Cardiac septum (tissue), 1 donor: ENCODE measurements at places on chromosomes 3 and 15.

GRCh38 chr3:88057630-88058305 is 1.0 kb downstream of the CGGBP1 start:
- DNase-seq = no peak

GRCh38 chr3:158491968-158492367 is 79.0 kb upstream of the MLF1 start:
- DNase-seq = no peak

- no peak for DNase-seq
Observed at GRCh38 chr3:157858821-157859220, 247.4 kb downstream of the SHOX2 start.

- no peak for DNase-seq
Observed at GRCh38 chr3:17032407-17033034, 147.8 kb downstream of the PLCL2 start.

- DNase-seq = no peak
Observed at GRCh38 chr15:92949604-92950249, 49.6 kb downstream of the CHD2 start.

DNA sequence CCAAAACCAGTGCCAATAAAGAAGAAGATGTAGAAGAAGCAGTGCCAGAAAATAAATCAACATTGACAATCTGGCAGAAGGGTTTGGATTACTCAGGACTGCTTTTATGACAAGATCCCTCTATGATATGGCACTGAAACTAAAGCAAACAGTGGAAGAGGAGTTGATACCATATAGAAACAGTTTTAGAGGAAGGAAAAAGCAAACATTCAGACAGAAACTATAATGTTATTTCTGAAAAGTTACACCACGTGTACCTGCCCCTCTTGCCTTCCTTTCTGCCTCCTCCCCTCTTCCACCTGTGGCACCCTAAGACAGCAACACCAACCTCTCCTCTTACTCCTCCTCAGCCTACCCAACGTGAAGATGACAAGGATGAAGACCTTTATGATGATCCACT is 63.0 kb downstream of the SFMBT1 start:
- DNase-seq = no peak

DNA sequence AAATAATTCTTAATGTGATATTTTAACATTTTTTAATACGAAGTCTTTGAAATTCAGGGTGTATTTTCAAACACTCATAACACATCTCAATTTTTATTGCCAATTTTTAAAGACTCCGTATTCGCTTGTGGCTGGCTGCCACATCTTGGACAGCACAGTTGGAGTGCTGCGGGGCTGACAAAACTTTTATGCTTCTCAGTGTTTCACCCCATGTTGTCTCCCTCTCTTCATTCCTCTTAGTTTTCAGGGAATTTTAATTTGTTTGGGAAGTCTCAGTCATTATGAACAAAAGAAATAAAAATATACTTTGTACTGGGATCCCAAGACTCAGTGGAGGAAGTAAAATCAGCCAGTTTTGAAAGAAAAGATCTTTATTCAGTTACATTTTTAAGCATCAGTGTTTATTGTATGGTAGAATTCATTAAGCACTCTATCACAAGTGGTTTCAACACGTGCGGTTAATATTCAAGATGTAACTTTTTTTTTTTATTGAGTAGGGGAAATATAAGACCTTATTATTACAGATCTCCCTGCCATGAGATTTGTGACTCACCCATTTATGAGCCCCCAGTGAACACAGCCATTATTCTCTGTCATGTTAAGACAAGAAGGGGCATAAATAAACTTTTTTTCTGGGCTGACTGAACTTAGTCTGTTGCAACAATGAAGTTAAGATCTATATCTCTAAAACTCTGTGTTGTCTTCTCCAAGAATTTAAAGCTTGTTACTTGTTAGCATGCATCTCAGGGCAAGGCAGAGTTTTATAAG is 26.8 kb downstream of the KAT2B start:
- DNase-seq = no peak

GRCh38 chr3:171458071-171458863 is 1.9 kb downstream of the TNIK start:
- DNase-seq = no peak

DNA sequence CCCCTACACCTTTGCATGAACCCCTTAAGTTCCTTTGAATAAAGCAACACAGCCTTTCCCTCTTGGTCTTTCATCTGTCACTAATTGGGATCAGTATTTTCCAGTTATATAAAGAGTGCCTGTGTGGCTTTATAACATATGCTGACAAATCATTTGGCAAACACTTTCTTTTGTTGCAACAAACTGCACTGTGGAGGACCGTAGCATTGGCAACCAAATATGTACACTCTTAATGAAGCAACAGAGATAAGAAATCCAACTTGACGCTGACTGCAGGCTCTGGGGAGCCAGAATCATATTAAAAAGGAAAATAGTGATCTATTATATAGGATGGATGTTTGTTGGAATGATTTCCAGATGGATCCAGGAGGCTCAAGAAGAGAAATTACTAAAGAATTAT is 120.1 kb upstream of the PRICKLE2 start:
- no peak for DNase-seq
